ENCODE measurements at places on chromosomes 16 and 17.

DNA sequence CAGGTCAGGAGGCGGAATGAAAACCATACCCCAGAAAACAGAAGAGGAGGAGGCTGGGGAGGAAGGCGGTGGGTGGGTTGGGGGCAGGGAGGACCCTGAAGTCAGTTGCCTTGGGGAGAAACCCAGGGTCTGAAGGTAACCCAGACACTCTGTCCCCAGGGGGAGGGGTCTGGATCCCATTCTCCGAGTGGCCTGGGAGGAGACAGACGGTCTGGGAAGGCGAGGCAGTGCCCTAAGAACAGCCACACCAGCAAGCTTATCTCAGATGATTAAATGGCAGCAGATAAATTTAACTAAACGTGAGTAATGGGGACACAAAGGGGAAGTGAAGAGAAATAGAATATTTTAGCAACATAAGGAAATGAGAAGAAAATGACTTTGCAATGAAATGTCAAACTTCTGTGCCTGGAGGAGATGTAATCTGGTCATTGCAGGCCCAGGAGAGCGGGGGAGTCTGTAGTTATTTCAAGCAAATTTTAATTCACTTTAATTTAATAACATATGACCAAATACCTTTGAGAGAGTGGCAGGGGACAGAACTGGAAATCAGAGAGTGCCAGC is 21.4 kb upstream of the ZFP90 start:
- no peak for DNase-seq

DNA sequence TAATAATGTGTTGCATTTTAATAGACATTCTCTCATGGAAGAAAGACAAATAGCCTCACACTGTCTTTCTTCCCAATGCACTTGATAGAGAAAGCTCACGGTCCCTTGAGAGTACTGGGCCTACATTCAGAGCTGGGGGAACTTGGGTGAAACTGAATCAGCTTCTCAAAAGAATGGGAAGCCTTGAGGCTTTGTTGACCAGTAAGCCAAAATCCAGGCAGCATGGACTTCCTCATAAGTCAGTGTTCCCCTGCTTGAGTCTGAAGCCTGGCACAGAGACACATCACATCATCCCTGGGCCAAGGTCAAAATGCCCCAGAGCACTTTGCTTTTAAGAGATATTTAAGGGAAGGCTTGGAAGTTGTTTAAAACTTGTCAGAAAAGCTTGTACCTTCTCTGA is 302.2 kb upstream of the SALL1 start:
- no peak for DNase-seq

GRCh38 chr16:29961479-29962343 is at the start of gene TMEM219:
TMEM219 (plus strand) TSS chr16:29962079; CDS start chr16:29963144, 1,065 bp downstream.
- peak; percentile 95 for DNase-seq

- DNase-seq, result no peak
Measured at GRCh38 chr16:16131204-16131603, 92.1 kb downstream of the ABCC6 start.

DNA sequence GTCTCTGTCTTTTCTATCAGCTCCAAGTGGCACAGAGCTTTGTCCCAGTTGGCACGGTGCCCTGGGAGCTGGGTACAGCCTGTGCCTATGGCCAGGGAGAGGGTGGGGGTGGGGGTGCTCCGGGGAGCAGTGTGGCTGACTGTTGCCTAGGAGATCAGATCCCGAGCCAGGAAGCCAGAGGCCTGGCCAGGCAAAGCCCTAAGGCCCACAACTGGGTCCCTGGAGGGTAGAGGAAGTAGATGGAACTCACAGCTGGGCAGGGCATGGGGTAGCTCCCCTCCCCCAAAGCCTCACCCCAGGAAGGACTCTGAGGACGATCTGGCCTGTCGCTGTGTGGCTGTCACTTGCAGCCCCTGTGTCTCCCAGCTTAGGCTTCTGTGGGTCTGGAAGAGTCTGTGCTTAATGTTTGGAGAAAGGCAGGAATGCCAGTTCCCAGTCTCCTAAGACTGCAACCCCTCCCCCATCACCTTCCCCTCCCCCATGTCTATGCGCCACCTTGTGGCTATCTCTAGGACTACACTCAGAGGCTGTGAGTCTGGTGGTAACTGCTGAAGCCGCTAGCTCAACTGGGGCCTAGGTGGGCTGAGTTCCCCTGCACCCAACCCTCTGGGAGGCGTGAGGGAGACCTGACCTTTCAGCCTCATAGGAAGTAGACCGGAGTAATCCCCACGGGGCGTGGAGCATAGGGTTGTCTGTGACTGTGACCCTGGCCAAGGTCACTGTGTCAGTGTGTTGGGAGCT is 12.6 kb downstream of the THRA start:
- peak; percentile 64 for DNase-seq
